NCI-H69 (cell line): ENCODE measurements at places on chromosomes 11 and 22.

DNA sequence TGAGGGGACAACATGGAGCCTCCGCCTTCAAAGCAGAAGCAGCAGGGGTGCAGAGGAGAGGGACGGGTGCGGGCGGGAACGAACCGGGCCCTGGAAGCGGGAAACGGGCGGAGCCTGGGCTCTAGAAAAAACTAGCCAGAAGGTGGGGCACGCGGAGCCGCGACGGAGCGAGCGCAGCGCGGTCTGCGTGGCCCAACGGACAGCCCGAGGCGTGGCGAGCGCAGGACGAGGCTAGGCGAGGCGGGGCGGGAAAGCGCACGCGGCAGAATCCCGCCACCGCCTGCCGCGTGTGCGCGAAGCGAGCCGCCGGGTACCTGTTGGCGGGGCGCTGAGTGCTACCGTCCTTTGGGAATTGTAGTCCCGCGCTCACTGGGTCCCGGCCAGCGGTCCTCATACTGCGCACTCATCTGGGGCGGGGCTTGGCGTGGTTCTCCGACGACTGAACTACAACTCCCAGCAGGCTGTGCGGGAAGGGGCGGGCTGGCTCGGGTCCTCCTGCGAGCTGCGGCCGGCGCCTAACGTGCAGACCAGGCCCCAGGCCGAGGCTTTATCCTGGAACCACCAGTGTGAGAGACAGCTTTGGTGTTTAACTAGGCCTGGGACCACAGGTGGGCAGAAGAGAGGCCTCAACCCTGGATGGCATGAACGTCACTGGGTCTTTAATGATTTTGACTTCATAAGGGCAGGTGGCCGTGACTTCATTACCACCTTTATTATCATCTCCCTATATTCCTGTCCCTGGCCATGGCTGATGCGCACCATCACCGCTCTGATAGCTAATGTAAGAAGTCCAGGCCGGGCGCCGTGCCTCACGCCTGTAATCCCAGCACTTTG, at the start of gene ATL3:
ATL3 (minus strand) TSS at position 55 of the 834 bp plus-strand sequence; CDS start at position 14, 41 bp downstream.
- peak; percentile 75 for DNase-seq

- DNase-seq, result no peak
Observed at GRCh38 chr22:27603800-27604144, 197.8 kb downstream of the MN1 start.

- no peak for DNase-seq
Observed at GRCh38 chr11:24738972-24739371, 242.1 kb downstream of the LUZP2 start.

- peak; percentile 92 for DNase-seq
Observed at GRCh38 chr11:33214767-33215166, 42.4 kb upstream of the HIPK3 start.

GRCh38 chr11:131533998-131534397, 163.6 kb downstream of the NTM start:
- no peak for DNase-seq

GRCh38 chr22:30245985-30246813, at the start of gene LIF:
Gene LIF, minus strand, starts transcription at chr22:30246759. Its CDS starts 64 bp downstream, at chr22:30246695.
- peak; percentile 52 for DNase-seq

- DNase-seq, result no peak
Observed at GRCh38 chr11:93526641-93527583, 16.3 kb downstream of the SMCO4 start.

GRCh38 chr22:49825944-49826602, 1.6 kb downstream of the BRD1 start:
- DNase-seq, result peak; percentile 32

GRCh38 chr11:117668321-117668751, 128.7 kb downstream of the DSCAML1 start:
- peak; percentile 97 for DNase-seq

- no peak for DNase-seq
Observed at GRCh38 chr22:30062950-30063349, 17.3 kb upstream of the HORMAD2 start.

DNA sequence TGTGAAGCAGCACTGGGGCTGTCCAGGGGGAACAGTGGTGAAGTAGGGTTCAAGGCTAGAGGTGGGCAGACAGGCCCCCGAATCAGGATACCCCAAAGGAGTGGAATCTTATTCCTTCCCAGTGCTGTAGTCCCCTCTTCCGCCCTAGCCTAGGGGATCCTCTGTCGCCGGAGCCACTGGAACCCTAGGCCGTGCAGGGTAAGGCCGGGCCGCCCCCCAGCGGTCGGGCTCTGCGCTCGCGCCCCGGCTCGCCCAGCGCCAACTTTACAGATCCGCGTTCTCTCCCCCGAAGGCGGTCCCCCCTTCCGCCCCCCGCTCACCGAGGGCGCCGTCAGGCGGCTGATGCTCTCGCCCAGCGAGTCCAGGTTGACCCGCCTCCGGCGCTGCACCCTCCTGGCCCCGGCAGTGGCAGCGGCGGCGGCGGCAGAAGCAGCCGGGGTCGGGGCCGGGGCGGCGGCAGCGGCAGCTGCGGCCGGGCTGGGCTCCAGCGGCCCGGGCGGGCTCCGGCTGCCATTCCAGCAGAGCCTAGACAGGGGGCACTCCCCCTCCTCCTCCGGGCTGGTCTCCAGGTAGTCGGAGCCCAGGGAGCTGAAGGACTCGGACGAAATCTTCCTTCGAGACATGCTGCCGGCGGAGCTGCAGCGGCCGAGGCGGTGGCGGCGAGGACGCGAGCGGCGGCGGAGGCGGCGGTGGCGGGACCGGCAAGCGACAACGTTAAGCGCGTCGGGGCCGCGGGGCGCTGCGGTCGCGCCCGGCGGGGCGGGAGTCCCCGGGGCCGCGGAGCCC, 650 bp downstream of the GUCY1A2 start:
- DNase-seq, result peak; percentile 86

- DNase-seq, result no peak
Observed at GRCh38 chr22:27874185-27874584, 44.9 kb downstream of the PITPNB start.

DNA sequence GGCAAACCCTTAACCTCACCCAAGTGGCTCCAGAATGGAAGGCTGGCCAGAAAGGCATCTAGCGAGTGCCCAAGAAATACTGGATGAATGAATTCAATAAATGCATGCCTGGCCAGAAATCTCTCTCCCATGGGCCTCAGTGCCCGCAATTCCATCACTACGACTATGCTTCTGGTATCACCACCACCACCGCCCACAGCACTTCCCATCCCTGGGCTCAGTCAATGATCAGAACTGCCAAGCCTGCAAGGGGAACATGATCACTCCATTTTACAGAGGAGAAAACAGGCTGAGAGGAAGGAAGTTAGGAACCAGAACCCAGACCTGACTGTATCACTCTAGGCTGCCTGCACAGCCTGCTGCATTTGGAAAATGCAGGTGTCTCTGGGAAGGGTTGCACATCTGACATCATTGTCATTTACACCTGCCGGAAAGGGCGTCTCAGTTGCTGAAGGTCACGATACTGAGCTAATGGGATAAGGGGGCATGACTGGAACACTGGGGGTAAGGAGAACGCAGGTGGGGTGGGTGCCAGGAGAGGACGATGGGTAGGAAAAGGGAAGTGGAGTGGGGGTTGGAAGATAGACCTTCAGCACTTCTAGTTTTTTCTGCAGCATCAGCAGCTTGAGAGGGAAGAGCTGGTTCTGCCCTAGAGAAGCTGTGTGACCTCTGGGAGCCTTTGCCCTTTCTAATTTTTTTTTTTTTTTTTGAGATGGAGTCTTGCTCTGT, 3.2 kb downstream of the GPR152 start:
- DNase-seq, result no peak

DNA sequence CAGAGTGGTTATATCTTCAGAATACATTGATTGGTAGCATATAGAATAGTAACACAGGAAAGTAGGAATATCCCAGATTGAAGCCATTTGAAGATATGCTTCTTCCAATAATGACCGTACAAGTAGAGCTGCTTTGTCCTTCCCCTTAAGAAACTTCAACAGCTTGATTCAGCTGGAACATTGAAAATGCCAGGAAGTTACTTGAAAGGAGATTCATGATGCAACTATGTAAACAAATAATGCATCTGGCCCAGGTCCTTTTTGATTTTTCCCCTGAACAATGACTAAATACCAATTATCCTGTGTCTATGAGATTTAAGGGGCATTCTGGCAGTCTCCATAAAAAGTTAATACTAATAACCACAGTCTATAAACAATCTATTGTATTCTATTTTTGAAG, 3.0 kb downstream of the DKK3 start:
- DNase-seq, result peak; percentile 44

DNA sequence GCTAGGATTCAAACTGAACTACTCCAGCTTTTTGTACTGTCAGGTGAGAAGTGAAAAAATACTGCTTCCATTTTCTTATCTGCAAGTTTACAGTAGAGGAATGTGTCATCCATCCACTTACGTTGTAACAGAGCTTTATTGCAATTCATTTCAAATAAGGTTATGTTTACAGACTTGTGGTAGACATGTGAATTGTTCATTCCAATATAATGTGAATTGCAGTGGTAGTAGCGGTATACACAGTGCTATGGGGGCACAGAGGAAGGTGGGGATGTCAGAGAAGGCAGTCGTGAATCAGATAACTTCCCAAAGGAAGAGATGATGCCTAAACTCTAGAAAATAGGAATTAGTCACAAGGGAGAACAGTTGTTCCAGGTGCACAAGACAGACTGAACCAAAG, 42.5 kb downstream of the CEP57 start:
- no peak for DNase-seq

DNA sequence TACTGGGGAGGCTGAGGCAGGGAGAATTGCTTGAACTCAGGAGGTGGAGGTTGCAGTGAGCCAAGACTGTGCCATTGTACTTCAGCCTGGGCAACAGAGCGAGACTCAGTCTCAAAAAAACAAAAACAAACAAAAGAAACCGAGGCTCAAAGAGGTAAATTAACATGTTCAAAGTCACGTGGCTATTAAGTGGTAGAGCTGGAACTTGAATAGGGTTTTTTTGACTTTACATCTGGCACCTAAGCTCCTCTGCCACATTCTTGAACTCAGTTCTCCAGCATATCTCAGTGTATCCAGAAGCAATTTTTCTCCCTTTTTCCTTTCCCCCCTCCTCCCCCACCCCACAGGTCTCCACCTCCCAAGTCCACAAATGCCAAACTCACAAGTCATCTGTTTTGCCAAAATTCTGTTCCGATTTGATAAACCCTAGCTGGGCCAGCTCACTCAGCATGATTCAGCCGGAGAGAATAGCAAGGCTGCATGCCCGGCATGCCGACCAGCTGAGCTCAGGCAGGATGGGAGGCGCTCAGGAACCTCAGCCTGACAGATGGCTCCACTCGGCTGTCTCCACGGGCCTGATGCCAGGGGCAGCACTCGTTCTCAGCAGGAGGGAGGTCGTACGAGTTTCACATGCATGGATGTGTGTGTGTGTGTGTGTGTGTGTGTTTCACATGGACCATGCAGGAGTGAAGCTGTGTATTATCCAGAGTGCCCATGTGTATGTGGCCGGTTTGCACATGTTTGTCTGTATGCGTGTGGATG, 63.2 kb upstream of the RRAS2 start:
- DNase-seq, result peak; percentile 95

DNA sequence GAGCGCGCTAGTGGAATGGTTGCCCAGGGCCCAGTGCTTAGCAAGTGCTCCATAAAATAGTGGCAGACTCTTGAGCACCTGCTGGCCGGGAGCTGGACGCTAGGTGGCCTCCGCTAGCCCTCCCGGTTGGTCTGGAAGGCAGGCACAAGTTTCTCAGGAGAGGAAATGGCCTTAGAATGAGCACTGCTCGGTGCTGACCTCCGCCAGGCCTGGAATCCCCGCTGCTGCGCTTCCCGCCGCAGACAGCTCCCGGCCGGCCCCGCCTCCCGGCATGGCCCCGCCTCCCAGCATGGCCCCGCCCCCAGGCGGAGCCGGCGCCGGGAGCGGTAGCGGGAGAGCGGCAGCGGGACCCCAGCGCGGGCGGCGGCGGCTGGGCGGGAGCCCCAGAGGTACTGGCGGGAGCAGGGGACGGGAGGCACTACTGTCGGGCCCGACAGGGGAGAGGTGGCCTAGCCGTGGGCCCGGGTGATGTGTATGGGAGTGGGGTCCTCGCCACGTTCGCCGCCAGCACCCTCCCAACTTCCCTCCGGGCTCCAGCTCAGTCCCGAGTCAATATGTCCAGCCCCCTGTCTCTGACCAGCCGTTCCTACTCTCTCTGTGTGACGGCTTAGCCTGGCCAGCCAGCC, at the start of gene SIPA1:
SIPA1 (plus strand) TSS at position 308 of the 626 bp plus-strand sequence. CDS start 2,821 bp downstream, outside the sequence.
- DNase-seq, result peak; percentile 89

GRCh38 chr22:38868886-38869381, 3.1 kb downstream of the CBX6 start:
- DNase-seq, result peak; percentile 82

DNA sequence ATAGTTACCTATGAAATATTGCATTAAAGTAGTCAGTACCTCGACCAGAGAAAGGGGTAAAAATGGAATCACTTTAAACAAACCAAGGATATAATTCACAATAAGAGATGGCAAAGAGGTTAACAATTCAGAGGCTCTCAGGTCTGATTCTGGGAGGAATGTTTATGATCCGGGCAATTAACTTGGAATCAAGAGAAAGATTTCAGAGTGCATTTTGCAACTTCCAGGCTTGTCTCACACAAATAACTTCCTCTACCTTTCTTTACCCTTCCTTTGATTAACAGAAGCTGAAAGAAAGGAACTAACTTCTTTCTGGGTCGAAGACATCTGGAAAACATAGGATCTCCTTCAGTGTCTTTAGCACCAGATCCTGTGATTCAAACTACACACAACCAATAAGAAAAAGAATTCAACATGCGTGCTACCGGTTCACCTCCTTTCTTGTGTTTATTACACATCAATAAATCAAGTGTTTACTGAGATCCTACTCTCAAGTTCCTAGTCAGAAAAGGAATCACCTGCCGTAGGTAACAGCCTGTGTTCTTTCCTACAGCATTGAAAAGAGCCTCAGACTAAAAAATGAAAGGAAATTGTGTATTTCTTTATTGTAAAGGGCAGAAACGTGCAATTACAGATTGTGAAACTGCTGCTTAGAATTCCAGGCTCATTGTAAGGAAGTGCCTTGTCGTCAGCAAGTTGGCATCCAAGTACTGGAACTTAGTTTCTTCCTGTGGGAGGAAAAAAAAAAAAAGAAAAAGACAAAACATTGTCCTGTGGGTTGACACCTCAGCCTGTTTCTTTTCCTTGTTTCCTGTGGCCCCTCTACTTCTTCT, 29.5 kb downstream of the CARD18 start:
- no peak for DNase-seq

DNA sequence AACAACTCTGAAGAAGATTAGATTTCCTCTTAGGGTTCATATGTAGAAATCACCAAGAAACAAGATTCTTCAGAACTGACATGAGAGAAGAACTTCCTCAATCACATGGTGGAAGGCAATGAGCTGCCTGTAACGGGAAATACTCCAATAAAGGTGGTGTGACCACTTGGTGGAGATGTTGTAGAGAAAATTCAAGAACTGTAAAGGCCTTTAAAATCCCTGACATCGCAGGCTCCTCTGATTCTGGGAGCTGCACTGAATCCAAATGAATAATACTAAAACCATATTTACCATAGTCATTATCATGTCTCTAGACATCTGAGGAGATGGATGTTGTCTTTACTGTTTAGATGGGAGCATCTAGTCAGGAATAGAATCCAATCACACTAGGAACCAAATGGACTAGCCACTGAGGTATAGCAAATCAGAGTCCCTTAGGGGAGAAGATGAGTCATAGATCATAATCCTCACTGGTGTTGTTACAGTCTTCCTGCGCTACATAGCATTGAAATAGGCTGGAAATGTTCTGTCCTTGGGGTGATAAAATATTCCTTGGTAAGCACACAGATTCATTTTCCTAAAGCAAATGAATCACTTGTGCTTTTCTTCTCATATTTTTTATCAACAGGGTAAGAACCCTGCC, 321.6 kb upstream of the TENM4 start:
- peak; percentile 26 for DNase-seq

GRCh38 chr22:33896575-33897447, 23.5 kb downstream of the LARGE1 start:
- no peak for DNase-seq
